ENCODE measurements at places on chromosomes 6 and 20.

- DNase-seq = no peak
Measured at GRCh38 chr20:62359491-62360121, 7.5 kb downstream of the LAMA5 start.

DNA sequence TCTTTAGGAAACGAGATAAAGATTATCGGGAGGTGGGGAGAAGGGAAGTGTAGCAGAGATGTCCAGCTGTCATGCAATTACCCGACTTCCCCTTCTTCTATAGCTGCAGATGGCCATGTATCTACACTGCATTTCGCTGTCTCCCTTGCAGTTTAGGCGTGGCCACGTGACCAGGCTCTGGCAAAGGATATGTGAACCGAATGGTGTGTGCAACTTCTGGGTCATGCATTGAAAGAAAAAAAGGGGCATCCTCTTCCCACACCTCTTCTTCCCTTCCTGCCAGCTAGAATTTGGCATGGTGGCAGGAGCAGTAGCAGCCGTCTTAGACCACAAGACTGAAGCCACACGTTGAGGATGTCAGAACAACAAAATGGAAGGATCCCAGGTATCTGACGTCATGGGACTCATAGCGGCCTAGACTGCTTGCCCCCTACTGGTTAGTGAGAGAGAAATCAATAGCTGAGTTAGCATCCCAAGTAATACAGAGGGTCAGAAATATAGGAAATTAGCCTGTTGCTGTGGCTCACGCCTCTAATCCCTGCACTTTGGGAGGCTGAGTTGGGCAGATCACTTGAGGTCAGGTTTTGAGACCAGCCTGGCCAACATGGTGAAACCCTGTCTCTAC, 32.8 kb downstream of the TCF15 start:
- DNase-seq = no peak

DNA sequence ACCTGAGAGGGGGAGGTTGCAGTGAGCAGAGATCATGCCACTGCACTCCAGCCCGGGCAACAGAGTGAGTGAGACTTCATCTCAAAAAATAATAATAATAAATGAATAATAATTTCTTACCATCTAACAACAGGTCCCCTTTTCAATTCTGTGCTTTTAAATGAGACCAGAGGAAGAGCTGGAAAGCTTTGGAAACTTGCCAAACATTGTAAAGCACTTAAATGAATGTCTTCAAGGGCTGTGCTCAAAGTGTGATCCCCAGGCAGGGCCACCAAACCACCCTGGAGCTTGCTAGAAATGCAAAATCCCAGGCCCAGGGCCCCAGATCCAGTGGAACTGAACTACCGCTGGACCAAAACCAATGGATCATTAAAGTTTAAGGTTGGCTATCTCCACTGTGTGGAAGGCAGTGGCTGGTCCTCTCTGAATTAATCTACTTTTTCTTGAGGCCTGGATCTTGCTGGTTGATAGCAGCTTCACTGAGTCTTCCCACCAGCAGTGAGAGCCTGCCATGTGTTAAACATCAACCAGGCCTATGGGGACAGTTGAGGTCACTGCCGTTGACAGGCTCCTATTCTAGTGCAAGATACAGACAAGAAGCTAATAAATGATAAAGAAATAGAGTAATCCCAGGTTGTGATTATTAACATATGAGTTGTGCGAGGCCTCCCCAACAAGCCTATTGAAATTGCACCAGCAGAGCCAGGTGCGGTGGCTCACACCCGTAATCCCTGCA, 23.7 kb upstream of the TFAP2C start:
- no peak for DNase-seq

DNA sequence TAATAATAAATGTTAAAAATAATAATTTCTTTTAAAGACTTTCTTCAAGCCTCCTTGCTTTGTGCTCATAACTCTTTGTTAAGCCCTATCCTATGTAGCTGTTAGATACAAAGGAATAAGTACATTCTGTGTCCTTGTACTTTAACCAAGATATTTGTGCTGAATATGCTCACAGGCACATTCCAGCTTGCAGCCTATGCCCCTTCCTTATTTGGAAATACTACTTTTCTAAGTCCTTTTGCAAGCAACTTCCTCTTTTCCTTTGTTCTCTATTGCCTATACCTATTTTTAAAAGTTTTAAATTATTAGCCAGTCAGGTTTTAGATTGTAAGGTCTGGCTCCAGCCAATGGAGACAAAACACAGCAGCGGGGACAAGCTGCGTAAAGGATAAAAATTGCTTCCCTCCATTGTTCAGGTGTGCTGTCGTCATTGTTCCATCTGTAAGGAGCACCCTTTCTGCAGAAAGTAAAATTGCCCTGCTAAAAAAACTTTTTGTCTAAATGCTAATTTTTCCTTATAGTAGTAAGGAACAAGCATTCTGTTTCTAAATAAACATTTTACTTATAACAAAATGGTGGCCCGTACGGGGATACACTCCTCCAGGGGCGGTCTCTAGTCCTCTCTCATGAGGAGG, 80.2 kb downstream of the SYTL3 start:
- no peak for DNase-seq

DNA sequence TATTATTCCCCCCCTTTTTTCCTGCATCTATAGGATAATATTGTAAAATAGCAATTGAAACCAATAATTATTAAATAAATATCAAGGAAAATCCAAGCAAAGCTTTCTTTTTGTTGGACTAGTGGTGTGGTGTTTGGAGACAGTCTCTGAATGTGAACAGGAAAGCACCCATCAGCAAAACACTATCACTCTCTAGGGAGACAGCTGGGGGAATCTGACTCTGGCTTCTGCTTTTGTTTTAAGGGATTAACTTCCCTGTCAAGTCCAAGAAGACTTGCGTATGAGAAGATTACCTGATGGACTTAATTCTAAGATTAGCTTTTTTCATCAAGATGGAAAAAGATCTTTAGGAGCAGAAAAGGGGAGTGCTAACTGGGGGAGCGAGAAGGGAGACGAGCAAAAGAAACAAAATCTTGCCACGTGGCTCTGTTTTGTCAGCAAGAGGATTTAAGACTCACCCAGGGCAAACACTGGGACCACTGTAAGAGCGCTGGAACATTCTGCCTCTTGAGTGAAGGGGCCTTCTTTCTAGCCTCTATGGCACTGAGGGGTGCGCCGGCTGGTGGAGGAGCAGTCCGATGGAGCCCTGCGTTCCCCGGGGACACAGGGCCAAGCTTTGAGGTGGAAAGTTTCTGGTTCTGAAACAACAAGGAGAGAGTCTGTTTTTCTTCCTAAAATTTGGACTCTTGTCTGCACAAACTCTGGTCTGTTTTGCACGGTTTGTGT, 570 bp downstream of the TULP4 start:
- no peak for DNase-seq

- no peak for DNase-seq
Measured at GRCh38 chr6:79076160-79076559, 1.9 kb downstream of the PHIP start.

DNA sequence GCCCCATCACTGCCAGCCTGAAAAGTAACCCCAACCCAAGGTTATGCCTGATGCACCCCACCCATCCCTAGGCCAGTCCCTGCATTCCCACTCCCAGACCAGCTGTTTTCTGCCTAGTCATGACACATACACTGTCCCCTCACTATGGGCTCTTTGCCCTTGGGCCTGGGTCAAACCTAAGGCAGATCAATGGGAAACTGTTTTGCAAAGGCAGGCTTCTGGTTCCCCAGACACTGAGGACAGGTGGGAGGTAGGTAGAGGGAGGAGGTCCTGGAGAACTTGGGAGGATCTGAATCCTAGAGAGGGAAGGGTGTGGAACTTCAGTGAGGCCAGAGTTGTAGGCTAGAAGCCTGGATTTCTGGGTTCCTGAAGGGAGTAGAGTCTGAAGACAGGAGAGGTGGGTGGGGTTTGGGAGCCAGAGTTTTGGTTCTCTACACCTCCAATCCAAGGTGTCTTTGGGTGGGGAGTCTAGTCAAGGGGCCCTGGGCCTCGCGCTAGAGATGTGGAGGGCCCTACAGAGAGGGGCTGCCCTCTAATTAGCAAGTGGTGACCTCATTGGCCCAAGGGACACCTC, 2.0 kb downstream of the CLIC1 start:
- DNase-seq = no peak

- no peak for DNase-seq
Measured at GRCh38 chr20:25285856-25286798, 38.2 kb downstream of the PYGB start.

DNA sequence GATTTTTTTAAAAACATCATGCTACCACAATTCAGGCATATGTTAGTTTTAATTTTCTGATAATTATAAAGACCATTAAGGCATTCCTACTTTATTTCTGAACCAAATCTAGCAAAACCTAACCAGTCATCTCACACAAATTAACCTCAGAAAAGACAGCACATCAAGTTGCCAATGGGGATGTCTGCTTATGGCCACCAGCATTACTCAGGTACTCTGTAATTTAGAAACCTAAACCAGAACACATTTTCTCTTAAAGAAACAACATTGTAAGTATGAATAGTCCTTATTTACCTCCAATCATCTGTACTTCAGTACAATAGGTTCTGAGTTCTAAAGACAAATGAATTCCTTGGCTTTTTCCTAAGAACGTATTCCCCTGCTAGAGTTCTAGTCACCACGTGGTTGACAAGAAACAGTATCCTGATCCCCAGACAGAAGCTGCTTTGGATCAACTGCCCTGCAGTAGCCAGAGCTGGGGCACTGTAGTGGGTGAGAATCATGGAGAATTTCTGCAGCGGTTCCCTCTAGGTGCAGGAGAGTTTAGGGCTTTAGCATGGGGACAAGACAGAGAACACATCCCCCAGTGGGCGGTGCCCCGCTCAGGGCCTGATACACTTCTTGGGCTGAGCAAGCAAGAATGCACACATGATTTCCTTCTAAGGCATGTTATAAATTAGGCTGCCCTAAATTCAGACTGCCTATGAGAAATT, 15.4 kb downstream of the GCLC start:
- DNase-seq = no peak

DNA sequence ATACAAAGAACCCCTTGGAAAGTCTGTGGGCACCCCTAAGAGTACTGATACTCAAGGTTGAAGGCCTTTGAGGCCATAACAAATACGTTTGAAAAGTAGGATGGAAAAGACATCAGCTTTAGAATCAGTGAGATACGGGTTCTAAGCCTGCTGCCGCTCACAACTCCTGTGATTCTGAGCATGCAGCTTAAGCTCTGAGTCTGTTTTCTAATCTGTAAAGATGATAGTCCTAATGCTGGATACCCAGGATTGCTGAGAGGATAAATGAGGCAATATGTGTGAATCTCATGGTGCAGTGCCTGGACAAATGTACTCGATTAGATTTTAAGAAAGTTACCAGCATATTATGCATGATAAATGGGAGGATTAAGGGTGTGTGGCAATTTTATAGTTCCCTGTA, 321.0 kb upstream of the HSF2 start:
- no peak for DNase-seq

DNA sequence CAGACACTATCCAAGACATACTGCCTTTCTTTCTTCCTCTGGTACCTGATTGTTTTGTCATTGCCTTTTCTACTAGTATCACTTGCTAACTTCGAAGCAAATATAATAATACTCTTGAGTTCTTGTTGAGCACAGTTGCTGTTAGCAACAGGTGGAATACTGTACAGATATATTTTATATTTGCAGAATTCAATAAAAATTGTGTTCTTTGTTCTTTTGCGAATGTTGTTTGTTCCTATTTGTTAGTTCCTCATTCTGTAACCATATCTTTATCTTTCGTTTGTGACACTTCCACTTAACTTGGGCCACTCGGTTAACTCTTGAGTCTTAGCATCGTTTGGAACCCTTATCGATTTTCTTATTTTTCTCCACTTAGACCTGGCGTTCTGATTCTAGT, 868 bp downstream of the CYB5R4 start:
- DNase-seq = no peak

All from hippocampal formation (tissue), 2 donors.